Activated CD4-positive, alpha-beta T cell treated with anti-CD3 and anti-CD28 coated beads, Interleukin-2, amount 10 ng/mL, durations not matched to agents 24 days and 14 days (primary cell): ENCODE measurements at places on chromosomes 3 and 15. TPM values are rescaled to one million over a fixed set of nuclear protein-coding genes. Genes with fewer than 3 reads are reported as not detected.

- DNase-seq, result no peak
These were observed 66.4 kb upstream of the CCNL1 start for GRCh38 chr3:157226173-157226847.

GRCh38 chr3:62134061-62134496 lies 239.3 kb downstream of the FEZF2 start:
- no peak for DNase-seq

CPNE4 gene
- not detected in 2 replicates for total RNA-seq

TMEM40 gene
- total RNA-seq, result not detected in 2 replicates

SCAMP5 gene
- total RNA-seq, result 0.92 and 1.3 TPM in 2 replicates

- no peak for DNase-seq
These were observed 16.1 kb upstream of the LARP6 start for GRCh38 chr15:70870051-70870450.

ISLR gene
- total RNA-seq, result not detected in 2 replicates

DNA sequence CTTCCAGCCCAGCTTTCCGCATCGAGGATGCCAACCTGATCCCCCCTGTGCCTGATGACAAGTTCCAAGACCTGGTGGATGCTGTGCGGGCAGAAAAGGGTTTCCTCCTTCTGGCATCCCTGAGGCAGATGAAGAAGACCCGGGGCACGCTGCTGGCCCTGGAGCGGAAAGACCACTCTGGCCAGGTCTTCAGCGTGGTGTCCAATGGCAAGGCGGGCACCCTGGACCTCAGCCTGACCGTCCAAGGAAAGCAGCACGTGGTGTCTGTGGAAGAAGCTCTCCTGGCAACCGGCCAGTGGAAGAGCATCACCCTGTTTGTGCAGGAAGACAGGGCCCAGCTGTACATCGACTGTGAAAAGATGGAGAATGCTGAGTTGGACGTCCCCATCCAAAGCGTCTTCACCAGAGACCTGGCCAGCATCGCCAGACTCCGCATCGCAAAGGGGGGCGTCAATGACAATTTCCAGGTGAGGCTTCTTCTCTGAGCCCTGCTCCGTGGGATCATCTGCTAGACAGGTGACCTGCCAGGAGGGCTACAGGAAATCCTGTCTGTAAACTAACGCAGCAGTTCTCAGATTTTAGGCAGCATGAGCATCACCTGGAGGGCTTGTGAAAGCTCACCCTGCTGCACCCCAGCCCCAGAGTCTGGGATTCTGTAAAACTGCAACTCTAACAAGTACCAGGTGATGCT lies 1.6 kb downstream of the THBS1 start:
- peak; percentile 56 for DNase-seq

CPA3 gene
- not detected in 2 replicates for total RNA-seq

DNA sequence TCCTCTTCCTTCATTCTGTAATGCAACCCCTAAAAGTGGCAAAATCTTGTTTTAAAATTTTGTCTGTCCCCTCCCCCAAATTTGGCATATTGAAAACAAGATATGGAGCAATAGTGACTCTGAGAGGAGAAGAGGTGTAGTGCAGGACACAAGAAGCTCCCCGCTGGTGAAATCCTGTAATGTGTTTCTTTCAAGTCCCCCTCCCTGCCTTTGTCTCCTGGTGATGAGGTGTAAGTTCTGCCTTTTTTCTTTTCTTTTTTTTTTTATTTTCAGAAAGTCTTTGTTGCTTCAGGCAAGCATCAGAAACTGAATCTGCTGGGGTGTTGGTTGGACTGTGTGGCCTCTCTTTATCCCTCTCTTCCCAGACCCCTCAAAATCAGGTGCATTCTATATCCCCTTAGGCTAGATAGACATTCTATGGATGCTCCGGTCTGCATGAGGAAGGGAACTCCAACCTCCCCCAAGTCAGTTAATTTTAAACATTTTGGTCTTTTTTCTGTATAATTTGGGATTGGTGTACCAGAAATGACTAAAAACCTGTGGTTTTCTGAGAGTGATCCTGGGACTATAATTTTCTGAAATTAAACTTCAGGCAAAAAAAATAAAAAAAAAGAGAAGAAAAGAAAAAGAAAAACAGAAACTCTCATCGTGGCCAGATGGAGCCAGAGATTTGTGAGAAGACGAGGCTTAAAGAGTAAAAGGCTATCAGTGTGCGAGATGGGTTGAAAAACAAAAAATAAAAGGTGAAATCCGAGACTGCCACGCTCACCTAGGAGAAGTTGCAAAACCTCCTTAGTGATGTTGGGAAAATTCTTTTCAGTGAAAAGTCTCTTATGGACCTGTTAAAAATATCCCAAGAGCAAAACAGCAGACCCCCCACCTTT lies 21.4 kb downstream of the ACKR2 start:
- DNase-seq, result no peak

CD80 gene
- total RNA-seq, result 12.5 and 13.0 TPM in 2 replicates

GRCh38 chr3:188940573-188940932 lies 231.2 kb upstream of the TPRG1 start:
- no peak for DNase-seq

DNA sequence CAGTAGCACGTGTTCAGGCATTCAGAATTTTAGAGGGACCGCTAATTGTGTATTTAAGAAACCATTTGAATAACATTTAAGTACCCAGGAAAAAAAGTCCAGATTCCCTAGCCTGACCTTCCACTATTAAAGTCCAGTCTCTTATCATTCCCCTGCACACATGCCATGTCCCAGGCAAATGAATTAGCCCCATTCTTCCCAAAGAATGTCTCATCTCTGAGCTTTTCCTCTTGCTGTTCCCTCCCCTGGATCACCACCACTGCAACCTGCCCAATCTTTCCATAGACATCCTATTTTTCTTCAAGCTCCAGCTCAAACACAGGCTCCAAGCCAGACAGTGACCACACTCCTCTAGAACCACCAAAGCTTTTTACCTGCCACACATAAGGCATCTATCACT lies 25.9 kb downstream of the PLD1 start:
- DNase-seq, result no peak

PAQR5 gene
- not detected in 2 replicates for total RNA-seq

PRRT3 gene
- total RNA-seq, result 11.8 and 13.5 TPM in 2 replicates

IL5RA gene
- not detected in 2 replicates for total RNA-seq

DNA sequence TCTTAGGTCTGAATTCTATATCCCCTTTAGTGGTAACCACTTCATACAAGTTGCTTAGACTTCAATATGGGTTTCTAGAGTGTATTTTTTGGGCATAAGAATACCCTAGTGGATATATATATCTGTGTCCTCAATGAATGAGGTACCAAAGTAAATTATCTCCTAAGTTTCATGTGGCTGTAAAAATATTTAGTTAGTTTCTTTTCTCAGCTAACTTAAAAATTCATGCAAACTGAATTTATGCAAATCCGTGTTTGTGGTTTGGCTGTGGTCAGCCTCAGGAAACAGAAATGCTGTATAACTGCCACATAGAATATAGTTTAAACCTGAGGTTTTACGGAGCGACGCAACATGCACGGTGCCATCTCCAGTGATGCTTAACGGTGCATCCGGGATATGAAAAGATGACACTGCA lies 80.3 kb downstream of the PEX5L start:
- peak; percentile 84 for DNase-seq

DNA sequence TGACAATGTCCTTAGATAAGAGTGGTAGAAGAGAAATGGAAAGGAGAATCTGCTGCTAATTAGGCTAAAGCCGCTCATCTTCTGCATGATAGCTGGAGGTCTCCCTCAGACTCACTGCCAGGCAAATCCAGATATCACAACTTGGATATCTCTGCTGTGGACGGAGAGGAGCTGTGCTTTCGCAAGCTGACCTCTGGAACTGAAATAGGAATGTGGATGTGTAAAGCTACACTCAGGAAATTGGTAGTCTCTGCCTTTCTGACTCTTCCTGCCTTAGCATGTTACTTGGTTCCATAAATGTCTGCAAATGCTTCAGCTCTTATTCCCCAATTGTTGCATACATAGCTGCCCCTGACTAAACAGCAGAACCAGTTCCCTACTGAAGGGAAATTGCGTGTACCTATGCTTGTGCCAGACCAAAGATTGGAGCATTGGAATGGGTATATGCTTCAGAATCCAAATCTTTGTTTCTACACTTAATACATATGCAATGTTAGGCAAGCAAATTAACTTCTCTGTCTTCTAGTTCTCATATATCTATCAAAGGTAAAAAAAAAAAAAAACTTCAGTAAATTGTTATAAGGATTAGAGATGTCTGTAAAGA lies 74.7 kb upstream of the ROBO2 start:
- DNase-seq, result no peak

DNA sequence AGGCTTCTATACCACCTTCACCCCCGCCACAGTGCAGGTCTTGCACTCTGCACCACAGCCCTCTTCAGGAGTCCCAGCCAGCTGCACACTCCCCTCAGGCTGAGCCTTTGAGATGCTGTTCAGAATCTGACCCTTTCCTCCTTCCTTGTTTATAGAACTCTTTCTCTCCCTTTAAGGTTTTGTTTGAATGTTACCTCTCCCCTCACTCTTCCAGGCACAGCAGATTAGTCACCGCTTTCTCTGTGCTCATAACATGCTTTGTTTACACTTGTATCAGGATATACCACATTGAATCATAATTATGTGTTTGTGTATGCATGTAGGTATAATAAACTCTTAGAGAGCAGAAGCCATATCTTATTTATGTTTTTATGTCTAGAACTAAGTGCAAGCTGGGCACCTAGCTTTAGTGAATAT lies 168.4 kb upstream of the BCL6 start:
- DNase-seq, result peak; percentile 58

DNA sequence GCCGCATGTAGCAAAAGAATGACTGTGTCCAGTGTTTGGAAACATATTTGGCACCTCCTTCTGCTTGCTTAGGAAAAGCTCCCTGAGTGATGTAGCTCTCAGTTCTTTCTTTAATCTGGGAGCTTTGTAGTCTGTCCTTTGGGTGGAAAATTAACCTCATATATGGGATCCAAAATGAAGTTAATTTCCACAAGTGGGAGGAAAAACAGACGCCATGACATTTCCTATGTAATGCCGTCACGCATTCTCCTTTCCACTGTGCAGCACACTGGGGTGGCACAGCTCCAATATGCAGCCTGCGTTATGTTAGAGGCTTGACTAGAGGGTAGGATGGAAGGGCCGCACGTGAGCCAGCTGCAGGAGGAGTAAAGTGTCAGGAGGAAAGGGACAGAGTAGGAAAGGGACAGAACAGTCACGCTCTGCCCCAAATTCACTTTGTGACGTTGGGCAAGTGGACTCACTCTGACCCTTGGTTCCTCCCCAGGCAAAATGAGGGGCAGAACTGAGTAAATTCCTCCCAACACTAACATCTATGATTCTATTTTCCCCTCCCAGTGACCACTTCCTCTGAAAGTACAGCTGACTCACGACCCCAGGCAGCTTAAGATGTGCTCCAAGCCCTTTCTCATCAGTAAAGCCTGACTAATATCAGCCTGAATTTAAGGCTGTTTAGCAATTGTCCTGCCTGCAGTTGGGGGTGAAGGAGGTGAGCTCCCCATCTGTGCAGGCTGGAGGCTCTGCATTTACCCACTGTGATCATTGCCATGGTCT lies 176.5 kb upstream of the PFN2 start:
- DNase-seq, result no peak

DNA sequence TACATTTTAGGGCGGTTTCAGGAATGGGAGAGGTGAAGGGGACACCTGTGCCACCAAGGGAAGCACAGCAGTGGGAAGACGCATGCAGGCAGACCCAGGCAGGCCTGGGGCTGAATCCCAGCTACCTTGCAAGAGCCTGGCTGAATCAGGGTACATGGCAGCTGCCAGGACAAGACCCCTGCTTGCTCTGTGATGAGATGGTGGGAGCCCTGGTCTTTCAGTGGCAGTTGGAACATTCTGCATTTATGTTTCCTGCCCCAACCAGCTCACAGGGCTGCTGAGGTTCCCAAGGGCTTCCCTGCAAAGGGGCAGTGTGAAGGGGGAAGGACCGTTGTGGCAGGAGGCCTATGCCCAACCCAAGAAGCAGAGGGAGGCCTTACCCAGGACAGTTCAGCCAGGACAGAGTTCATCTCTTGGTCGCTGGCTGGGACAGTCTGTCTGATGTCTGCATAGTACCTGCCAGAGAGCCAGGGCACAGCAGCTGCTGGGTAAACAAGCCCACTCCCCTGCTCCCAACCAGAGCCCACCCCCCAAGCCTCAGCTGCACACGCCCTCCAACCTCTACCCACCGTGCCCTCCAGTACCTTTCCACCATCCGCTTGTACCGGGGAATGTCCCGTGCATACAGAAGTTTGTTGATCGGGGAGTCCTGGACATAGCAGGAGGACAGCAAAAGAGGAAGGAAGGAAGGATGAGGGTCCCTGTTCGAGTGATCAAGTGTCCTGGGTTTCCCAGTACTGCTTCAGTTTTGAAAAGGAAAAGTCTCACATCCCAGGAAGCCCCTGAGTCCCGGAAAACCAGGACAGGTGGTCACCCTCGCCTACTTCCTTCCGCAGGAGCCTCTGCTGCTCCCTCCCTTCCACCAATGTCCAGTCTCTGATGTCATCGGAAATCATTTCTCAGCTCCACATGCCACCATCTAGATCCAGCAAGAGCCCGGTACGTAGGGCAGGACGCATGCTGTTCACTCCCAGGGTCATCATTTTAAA lies 23.1 kb downstream of the PLXNB1 start:
- DNase-seq, result no peak

SCN5A gene
- not detected in 2 replicates for total RNA-seq

GRCh38 chr15:95556225-95556624 lies 774.3 kb upstream of the NR2F2 start:
- DNase-seq, result no peak

DNA sequence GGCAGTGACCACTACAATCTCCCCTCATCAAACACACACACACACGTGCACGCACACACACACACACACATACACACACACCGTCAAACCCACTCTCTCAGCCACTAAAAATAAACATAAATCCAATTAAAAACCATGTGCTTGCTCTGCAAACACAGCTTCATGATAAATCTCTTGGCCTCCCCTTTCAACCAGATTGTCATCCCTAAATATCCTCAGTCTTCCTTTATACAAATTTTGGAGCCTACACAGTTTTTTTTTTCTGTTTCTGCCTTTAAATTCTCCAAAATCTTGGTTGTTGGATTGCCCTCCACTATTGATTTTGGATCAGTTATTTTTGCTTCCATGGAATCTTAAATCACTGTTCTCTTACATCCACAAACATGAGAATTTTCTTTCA lies 245.6 kb downstream of the SATB1 start:
- DNase-seq, result no peak

DNA sequence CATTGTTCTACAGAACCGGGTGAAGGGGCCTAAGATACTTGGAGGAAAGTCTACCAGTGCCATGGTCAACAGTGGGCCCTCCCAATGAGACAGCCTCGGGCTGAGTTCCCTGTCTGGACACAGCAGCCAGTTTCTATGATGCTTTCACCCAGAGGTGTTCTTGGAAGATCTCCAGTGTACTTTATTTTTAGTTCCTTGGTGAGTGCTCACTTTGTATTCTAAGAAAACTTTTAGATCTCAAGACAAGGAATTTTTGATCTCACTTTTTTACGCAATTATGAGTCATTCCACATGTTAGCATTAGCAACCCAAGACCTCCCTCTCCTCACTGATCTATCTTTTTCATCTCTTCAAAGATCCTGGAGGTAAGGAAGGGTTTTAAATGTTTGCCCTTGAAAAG lies 287.7 kb downstream of the RORA start:
- DNase-seq, result no peak

OCA2 gene
- not detected in 2 replicates for total RNA-seq

DBR1 gene
- 27.3 and 28.3 TPM in 2 replicates for total RNA-seq

- DNase-seq, result no peak
These were observed 50.0 kb downstream of the ROPN1B start for GRCh38 chr3:126018995-126019394.

GRCh38 chr3:123821920-123822319 lies 62.2 kb downstream of the MYLK start:
- DNase-seq, result no peak
